ENCODE measurements at places on chromosomes 1 and 21.

DNA sequence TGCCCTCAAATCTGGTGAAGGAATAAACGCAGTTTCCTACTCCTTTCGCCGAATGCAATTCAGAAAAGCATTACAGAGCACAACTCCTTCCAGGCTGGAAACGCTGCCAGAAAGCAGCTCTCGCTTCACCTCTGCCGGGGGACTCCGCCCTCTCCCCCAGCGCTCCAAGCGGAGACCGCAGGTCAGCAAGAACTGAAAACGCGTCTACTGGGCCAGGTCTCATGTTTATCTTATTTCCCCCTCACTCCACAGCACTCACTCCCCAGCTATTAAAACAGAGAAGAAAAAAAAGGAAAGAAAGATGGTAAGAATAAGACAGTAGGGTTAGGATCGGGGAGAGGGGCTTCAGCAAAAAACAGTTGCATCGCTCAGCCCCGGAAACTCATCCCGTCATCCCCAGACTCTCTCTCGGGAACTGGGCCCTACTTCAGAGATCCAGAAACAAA, 833 bp upstream of the RCOR3 start:
- peak; percentile 59 for DNase-seq

- DNase-seq: peak; percentile 23
These were observed 36.7 kb downstream of the KCNQ4 start for GRCh38 chr1:40820251-40820797.

GRCh38 chr1:243507672-243508302, 251.9 kb downstream of the SDCCAG8 start:
- DNase-seq: no peak

- DNase-seq: no peak
These were observed 2.6 kb downstream of the HECTD3 start for GRCh38 chr1:45008516-45008915.

DNA sequence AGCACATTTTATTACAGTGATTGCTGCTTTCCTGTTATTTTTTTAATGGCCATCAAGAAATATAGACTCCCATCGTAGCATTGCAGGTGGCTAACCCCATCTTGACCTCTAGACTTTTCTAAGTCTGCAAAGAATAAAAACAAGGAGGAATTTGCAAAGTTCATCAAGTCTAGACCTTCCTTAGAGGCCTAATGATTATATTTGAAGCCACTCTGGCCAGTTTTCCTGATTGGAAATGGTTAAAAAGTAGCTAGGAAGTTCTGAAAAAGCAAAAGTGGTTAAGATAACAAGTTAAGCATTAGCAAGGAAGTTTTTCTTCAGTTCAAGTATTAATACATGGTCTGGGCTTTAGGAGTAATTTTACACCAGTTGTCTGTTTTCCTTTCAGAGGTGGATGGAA, 16.7 kb upstream of the KCNJ15 start:
- DNase-seq: no peak

DNA sequence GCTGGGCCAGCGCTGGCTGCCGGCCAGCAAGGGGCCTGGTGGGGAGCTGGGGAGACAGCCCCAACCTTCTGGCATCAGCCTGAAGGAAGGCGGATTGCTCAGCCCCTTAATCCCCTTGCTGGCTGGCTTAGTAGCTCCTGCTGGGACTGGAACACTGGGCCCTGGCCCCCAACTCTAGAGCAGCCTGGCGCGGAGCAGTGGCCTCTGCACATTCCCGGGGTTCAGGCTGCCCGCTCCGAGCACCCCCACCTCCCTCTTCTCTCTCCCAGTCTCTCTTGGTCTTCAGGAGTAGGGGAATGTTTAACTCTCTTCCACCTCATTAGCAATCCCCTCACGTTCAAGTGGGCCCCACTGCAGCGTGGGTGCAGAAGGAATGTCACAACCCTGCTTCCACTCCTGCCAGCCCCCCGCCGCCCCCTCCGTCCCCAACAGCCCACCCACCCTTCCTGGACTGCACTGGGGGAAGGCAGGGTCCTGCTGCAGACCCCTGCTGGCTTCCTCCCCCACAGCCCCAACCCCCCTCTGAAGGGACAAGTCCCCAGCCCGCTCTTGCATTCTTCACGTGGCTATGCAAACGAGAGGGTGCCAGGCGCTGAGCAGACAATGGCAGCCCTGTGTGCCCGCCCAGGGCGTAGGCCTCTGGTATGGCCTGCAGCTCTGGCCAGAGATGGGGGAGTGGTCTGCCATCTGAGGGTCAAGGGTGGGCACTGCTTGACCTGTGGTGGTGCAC, 980 bp upstream of the CLDN19 start:
- DNase-seq: no peak

- DNase-seq: peak; percentile 61
These were observed 514 bp downstream of the S1PR1 start for GRCh38 chr1:101237229-101237837.

GRCh38 chr1:201090541-201090940, 21.7 kb downstream of the CACNA1S start:
- DNase-seq: no peak

GRCh38 chr1:222126052-222126451, 384.2 kb upstream of the DUSP10 start:
- no peak for DNase-seq

- DNase-seq: peak; percentile 23
These were observed 685.0 kb downstream of the ADGRL2 start for GRCh38 chr1:82485591-82486369.

DNA sequence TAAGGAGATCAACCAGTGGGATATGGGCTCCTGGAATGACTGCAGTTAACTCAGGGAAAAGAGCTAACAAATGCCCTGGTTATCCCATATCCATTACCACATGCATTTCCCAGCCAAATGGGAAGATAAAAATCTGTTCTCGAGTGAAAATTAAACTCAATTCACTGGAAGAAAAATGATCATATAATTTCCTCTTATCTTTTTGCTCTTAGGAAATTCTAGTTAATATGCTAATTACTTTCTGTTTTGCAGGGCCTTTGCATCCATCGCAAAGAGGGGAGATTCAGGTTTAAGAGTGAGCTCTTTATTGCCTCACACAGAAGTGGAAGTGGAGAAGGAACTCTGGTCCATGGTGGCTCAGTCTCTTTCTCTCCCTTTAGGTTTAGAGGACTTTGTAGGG, 3.9 kb upstream of the IL24 start:
- DNase-seq: no peak

- no peak for DNase-seq
These were observed 39.2 kb upstream of the RAB4A start for GRCh38 chr1:229231754-229232119.

DNA sequence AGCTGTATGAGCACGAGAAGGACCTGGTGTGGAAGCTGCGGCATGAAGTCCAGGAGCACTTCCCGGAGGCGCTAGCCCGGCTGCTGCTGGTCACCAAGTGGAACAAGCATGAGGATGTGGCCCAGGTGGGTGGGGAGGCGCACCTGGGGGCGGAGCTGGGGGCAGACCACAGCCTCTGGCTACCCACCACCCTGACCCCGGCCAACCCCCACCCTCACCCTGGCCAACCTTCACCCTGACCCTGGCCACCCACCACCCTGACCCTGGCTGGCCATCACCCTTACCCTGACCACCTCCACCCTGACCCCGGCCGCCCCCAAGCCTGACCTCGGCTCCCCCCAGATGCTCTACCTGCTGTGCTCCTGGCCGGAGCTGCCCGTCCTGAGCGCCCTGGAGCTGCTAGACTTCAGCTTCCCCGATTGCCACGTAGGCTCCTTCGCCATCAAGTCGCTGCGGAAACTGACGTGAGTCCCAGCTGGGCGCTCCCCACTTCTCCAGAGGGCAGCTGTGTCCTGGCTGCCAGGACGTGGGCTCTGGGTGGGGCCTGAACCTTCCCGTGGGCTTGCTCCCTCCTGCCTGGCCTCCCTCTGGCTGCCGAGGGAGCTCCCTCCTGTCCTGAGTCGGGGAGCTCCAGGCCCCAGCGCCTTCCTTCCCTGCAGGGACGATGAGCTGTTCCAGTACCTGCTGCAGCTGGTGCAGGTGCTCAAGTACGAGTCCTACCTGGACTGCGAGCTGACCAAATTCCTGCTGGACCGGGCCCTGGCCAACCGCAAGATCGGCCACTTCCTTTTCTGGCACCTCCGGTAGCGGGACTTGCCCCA, 69.5 kb downstream of the PIK3CD start:
- no peak for DNase-seq

- DNase-seq: no peak
These were observed 166.8 kb downstream of the BACH1 start for GRCh38 chr21:29465546-29465945.

DNA sequence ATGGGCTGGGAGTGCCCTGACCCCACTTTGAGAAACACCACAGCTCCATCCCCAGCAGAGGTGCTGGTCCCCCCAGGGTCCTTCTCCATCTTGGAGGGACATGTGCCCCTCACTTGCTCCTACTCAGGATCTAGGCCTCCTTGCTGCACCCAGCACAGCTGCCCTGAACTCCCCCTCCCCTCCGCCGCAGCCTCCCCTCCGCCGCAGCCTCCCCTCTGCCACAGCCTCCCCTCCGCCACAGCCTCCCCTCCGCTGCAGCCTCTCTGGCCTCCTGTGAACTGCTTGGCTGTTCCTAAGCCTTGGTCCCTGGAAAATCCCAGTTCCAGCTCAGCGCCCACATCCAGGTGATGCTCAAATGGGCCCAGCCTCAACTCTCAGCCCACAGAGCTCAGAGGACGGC, 15.9 kb upstream of the TSPEAR start:
- DNase-seq: no peak

DNA sequence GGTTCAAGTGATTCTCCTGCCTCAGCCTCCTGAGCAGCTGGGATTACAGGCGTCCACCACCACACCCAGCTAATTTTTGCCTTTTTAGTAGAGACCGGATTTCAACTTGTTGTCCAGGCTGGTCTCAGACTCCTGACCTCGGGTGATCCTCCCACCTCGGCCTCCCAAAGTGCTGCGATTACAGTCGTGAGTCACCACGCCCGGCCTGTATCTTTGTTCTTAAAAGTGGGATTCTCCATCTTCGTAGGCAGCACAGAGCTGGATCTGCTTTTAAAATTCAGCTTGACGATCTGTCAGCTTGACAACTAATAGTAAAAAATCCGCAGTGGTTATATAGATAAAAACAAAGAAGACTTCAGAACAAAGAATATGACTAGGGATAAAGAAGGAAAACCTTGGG, 2.8 kb upstream of the GNG4 start:
- no peak for DNase-seq

DNA sequence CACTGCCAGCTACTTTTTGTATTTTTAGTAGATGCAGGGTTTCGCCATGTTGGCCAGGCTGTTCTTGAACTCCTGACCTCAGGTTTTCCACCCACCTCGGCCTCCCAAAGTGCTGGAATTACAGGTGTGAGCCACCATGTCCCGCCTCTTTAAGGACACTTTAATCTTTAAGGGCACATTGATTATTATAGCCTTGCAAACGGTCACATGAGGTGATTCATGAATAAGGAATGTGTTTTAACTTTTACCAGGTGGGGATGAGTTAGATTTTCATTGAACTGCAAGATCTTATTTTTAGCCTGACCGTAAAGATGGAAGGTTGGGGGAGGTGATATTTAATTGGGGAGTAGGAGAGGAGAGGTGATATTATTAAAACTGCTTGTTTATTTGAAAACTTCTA, 61.9 kb downstream of the TBCE start:
- peak; percentile 54 for DNase-seq

DNA sequence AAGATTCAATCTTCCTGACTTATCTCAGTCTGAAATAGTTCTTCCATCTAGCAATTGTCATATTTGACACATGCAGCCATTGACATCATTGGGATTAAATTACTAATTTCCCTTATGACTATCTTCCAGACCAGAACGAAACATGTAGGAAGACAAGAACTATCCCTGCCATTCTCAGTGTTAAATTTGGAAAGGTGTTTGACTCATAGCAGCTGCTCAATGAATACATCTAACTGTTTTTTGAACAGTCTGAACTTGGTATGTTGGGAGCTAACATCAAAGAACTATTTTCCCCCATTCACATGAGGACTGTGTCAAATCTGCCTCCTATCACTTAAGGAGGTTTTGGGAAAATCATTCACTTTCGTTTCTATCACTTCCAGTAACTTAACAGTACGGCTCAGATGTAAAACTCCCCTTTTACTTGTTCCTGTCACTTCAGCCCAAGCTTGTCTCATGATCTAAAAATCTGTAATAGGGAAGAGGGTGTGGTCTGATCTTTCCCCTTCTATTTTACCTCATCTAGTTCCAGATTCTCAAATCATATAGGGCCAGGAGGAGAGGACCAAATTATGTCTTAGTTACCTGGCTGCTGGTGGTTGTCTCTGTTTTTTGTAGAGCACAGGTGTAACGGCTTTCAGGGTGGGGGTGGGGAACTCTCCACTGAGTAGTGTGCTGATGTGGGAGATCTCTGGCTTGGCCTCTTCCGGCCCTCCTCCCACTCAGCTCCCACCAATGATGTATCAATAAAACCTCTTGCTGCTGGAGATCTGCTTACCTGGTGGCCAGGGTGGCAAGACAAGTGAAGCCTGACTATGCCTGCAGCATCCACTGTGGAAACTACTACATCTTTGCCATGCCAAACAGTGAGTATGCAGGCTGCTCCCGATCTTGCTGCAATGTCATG, 26.2 kb upstream of the SLAMF1 start:
- DNase-seq: no peak

- DNase-seq: no peak
These were observed 3.6 kb downstream of the KIAA0040 start for GRCh38 chr1:175188936-175189335.

DNA sequence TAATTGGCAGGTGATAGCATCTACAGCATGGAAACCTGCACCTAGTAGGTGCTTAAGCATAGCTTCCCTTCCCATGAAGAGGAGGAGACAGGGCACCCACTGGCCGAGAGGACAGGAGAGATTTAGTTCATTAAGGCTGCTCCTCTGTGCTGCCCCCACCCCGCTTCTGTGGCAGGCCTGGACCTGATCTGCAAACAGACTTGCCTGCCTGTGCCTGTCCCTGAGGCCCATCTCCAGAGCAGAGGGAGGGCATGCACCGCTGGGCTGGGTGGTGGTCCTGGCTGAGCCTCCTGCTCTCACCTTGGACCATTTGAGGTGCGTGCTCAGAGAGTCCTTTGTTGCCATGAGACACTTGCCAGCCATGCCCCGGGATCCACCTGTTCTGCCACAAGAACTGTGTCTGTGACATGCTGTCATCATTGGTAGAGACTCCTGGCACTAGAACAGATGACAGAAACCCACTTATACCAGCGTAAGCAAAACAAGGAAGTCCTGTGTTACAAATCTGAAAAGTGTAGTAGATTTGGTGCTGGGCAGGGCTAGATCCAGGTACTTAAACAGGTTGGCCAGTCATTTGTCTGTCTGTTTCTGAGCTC, 55.6 kb downstream of the PTPRF start:
- DNase-seq: no peak
